Stimulated activated CD8-positive, alpha-beta memory T cell treated with anti-CD3 and anti-CD28 coated beads, Interleukin-7, amount 100 ng/mL, for 1 hour (primary cell): ENCODE measurements at places on chromosomes 13 and 19.

GRCh38 chr19:10292206-10292788 is 2.5 kb downstream of the ICAM5 start:
- DNase-seq = peak; percentile 59

GRCh38 chr19:42366673-42367072 is 23.4 kb downstream of the CNFN start:
- DNase-seq = no peak

DNA sequence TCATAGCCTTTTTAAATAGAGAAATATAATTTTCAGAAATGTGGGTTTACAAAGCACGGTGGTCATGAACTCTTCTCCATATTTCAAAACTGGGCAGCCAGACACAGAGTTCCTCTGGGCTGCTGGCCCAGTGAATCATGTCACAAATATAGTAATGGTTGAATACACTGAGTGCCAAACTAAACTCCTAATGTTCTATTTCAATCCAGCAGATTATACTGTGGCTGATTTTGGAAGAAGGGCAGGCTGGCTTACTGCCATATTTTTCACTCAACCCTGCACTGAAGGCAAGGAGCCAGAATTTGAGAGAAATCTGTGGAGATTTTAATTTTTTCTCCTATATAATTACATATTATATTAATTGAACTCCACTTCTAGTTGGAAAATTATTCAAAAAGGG is 17.0 kb upstream of the PRR20A start:
- no peak for DNase-seq

DNA sequence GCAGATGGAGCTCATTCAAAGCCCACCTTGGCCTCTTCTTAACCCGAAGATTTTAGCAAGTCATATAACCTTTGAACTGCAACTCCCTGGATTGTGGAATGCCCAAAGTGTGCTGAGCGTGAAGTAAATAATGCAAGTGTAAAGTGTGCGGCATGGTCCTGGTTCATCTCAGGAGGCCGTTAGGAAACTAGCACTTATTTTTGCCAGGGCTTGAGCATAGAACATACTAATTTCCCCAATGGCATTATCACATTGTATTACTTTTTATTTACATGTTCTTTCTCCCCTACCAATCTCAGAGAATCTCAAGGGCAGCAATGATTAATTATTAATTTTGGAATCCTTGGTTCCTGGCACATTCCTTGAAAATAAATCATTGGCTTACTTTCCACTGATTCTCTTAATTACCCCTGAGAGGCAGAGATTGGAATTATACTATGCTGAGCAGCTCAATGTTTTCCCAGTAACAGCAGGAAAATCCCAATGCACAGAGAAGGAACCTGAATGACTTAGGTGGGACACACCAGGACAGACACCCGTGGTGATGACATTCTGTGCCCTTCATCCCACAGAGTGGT is 128.8 kb upstream of the GJB6 start:
- DNase-seq = no peak

DNA sequence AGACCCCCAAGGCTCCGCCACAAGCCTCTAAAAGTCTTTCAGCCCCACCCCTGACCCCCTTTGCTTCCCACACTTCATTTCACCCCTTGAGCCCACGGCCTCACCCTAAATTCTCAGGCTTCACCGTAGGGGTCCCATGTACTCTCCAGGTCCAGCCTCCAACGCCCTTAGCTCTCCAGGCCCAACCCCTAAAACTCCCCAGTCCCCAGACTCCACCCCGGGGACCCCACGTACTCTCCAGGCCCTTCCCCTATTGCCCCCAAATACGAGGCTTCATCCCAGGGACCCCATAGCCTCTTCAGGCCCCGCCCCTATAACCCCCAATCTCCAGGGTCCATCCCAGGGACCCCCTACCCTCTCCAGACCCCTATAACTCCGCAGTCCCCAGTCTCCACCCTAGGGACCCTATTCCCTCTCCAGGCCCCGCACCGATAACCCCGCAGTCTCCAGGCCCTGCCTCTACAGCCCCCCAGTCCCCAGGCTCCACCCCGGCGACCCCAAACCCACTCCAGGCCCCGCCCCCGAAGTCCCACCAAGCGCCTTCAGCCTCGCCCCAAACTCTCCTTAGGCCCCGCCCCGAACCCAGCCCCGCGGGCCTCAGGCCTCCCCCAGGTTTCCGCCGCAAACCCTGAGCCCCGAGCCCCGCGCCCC is 619 bp downstream of the MED16 start:
- DNase-seq = no peak

GRCh38 chr19:56639217-56639616 is 3.7 kb upstream of the SMIM17 start:
- DNase-seq = no peak

- DNase-seq = no peak
These were observed 16.5 kb upstream of the C13orf46 start for GRCh38 chr13:113990321-113990837.

GRCh38 chr19:13037731-13038130 is 42.5 kb downstream of the NFIX start:
- DNase-seq = no peak

GRCh38 chr13:100523411-100523810 is 65.2 kb downstream of the GGACT start:
- no peak for DNase-seq

- DNase-seq = no peak
These were observed 1.7 kb upstream of the SMAD9 start for GRCh38 chr13:36921631-36922301.

- DNase-seq = no peak
These were observed 15.4 kb downstream of the NLRP12 start for GRCh38 chr19:53808710-53809125.

GRCh38 chr13:76004416-76004815 is 368.3 kb downstream of the LMO7 start:
- DNase-seq = no peak

DNA sequence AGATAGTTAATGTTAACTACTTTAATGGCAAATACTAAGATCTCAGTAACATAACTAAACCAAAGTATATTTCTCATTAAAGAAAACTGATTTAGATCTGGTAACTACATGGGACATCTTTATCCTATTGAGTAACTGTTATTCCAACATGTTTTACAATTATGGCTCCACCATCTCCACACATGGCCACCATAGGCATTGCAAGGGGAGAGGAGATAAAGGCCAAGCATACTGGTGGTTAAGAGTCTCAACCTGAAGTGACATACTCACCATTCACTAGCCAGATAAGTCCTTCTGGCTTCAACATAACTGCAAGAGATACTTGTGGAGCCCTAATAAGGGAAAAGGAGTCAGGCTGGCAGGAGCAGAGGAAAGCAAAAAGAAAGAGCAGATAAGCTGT is 1586.4 kb upstream of the SPRY2 start:
- DNase-seq = no peak

- no peak for DNase-seq
These were observed 642.3 kb upstream of the SLITRK1 start for GRCh38 chr13:84524586-84524985.

DNA sequence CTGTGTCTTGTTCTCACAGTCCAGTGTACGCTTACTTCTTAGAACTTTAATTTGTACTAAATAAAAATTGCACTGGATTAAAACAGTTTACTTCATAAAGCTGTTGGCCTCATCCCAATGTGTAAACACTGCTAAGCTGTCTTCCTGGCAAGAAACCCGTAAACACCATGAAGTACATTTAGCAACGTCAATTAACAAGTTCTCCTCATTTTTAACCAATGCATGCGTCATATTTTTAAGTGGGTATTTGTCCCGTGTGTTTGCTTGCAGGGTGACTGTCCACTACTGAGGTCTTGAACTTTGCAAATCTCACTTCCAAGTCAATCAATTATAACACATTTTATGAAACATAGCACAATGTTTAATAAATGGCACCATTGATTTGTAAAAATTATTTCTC is 28.2 kb downstream of the LAIR2 start:
- DNase-seq = no peak

DNA sequence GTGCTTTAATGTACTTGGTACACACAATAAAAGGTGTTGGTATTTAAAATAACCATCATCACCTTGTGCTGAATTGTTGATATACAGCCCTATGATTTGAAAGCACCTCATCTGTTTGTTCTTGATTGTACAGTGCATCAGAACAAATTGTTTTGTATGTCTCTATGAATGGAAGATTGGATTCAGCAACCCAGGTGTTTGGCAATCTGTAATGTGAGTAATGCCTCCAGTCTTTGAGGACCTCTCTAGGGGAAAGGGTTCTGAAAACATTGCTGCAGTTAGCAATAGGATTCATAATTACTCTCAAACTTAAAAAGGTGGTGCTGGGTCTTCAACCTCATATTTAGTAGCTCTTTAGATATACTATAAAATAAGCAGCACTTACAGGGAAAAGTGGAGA is 341.8 kb downstream of the OXGR1 start:
- DNase-seq = no peak

DNA sequence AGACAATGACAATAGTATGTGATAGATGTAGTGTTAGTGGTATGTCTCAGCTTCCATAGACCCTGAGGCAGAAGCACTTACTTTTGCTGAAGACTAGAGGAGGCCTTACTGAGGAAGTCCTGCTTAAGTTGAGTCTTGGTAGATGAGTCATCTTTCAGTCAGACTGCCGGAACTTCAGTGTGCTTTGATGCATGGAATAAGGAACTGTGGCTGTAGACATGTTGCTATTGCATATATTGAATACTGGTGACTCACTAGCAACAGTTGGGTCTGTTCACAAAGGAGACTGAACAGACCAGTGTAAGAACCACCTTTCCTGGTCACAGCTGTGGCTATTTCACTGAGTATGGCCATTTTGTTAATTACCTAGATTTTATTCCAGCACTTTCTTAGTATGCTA is 1000.6 kb downstream of the OLFM4 start:
- DNase-seq = no peak

DNA sequence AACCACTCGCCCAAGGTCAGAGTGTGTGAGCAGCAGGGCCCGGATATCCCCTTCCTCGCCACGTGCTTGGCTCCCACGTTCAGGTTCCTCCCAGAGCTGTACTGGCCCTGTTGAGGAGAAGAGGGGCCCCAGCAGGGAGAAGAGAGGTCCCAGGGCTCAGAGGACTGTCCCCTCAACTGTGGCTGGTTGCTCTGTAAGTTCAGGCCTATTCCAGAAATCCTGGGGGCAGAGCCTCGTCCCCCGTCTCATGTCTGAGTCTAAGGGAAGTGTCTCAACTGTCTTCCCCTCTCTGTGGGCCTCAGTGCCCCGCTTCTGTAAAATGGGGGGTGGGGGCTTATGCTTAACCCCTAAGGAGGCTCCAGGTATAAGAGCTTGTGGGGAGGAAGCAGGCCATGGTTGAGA is 3.9 kb downstream of the PPP5C start:
- no peak for DNase-seq

DNA sequence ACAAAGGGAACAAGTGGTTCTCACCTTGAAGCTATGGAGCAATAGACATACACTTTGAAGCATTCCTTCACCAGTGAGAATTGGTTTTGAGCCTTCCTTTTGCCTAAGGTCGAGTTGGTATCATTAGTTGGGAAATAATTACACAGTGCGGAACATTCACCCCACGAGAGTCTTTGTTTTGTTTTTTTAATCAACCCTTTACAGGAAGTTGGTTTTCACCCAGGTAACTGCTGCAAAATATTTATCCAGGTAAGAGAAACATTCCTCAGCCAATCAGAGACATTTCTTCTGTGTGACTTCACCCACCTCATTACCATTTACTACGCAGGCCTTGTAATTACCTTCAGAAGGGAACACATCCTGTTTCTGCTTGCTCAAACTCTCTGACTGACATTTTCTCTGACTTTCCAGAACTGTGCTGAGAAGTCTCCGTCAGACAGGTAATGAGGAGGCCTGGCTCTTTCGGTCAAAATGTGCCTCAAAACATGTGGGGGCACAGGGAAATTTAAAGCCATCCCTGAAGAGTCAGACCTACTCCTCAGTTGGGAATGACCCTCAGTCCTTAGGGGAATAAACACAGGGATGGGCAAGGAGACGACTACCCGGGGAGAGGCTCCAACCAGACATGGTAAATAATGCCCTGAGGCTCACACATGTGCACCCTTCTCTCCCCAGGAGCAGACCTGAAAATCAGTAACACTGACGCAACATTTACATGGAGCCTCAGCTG is 22.7 kb upstream of the SERP2 start:
- no peak for DNase-seq

DNA sequence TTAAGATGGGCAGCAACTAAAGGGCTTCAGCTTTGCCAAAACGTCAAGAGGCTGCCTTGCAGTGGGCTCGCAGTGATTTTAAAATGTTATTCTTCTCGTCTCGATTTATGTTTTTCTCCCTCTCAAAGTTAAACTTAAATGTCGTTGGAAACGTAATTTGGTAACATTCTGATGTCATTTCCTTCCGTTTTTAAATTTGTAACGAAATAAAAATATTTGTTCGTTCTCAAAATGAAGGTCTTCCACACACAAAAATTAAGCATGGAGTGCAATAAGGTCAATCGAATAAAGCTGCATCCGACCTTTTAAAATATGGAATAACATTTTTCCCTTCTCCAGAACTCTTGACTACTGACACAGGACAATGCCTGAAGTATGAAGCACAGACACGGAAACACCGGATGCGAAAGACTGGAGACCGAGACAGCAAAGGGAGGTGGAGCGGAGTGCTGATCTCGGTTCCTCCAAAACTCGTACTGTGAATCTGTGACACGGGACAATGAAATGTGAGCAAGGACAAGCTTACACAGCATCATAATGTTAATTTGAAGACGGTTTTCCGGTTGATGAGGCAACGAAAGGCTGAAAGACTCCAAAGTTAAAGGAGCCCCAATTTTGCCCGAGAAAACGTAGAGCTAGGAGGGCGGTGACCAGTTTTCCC is 850 bp downstream of the MTMR6 start:
- DNase-seq = no peak

GRCh38 chr13:99313501-99313900 is 6.3 kb upstream of the GPR183 start:
- no peak for DNase-seq

- no peak for DNase-seq
These were observed 28.5 kb downstream of the MAP2K2 start for GRCh38 chr19:4095488-4095844.

DNA sequence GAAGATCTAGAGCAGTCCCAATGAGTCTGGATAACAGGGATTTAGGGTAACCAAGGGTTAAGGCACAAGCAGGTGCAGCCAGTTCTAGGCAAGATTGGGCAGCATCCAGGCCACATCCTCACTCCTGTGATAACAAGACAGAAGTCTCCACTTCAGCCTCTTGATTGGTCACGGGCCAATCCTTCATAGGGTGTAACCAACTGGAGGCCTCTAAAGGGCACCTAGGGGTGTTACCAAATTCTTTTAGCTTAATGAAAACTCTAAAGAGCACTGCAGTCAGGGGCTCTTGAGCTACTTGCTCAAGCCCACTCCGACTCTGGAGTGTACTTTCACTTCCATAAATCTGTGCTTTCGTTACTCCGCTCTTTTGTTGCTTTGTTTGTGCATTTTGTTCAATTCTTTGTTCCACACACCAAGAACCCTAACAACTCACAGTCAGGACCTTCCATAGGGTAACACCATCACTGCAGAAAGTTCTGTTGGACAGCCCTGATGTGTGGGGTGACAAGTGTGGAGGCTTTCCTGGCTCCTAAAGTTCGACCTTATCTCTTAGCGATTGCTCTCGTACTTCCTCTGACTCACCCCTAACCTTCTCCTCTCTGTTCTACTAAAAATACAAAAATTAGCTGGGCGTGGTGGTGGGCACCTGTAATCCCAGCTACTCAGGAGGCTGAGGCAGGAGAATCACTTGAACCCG is 36.1 kb downstream of the ZSWIM9 start:
- no peak for DNase-seq
